ENCODE measurements at places on chromosomes 2 and 18. TPM values are rescaled to one million over a fixed set of nuclear protein-coding genes. Genes with fewer than 3 reads are reported as not detected.

GRCh38 chr2:170886386-170886785, 42.7 kb upstream of the GORASP2 start:
- no peak for DNase-seq

- peak; percentile 85 for DNase-seq
Observed at GRCh38 chr2:195561116-195561921, 95.7 kb upstream of the SLC39A10 start.

DNA sequence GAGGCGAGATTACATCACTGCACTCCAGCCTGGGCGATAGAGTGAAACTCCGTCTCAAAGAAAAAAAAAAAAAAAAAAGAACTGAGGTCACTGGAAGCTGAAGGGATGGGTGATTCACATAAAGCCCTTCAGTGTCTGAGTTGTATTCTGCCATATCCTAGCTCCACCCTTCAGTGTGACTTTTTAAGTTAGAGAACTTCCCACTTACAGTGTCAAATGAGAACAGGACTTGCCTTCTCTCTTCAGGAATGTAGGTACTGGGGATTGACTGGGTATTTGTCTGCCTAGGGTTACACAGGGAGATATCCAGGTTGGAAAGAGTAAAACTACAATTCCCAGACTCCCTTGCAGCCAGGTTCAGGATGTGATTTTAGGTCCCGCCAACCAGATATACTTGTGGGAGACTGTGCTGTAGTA, 37.9 kb downstream of the EHD3 start:
- no peak for DNase-seq

- DNase-seq = no peak
Observed at GRCh38 chr2:161836664-161837063, 212.4 kb downstream of the SLC4A10 start.

The ARHGAP25 gene
- 3.0 TPM for total RNA-seq

DNA sequence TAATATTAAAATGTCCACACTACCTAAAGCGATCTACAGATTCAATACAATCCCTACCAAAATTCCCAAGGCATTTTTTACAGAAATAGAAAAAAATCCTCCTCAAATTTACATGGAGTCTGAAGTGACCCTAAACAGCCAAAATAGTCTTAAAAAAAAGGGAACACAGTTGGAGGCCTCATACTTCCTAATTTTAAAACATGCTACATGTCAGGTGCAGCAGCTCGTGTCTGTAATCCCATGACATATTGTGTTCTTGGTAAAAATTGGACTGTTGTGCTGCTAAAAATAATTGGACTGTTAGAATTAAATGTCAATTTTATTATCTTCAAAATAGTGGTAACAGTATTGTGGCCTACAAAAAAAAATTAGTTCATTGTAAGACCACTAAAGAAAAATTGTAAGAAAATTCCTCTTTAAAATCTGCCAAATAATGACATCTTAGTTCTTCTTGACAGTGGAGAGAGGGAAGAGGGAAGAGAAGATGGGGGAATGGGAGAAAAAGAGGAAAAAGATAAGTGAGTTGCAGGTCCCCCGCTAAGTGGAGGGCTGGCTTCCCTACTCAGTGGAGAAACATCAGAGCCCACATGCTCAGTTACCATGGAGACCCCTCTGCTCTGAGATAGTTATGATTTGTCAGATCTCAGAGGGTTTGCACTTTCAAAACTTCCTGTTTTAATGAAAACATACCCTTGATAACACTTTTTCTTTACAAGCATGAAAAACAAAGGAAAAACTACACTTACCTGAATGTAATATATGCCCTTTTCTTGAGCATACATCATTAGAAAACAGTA, 46.5 kb downstream of the UNC50 start:
- no peak for DNase-seq

The CCL20 gene
- total RNA-seq = not detected
